ENCODE measurements at places on chromosomes 12 and 14.

GRCh38 chr12:120865098-120865497 lies 39.1 kb downstream of the SPPL3 start:
- no peak for DNase-seq

DNA sequence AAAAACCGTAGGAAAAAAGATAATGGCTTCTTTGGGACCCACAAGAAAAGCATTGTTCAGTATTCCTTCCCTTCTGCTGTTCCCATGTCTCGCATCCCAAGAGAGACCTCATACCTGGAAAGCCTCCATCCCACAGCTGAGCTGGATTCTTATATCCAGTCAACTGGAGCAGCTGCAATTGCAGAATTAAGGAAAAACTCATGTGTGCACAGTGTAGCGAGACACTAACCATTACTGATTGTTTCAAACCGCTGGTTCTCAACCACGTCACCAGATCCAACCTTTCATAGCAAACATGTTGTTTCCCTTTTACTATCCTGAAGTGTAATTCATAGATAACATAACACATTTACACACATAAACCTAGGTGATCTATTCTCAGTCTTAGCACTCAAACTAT lies 5.5 kb upstream of the RNASE10 start:
- no peak for DNase-seq

DNA sequence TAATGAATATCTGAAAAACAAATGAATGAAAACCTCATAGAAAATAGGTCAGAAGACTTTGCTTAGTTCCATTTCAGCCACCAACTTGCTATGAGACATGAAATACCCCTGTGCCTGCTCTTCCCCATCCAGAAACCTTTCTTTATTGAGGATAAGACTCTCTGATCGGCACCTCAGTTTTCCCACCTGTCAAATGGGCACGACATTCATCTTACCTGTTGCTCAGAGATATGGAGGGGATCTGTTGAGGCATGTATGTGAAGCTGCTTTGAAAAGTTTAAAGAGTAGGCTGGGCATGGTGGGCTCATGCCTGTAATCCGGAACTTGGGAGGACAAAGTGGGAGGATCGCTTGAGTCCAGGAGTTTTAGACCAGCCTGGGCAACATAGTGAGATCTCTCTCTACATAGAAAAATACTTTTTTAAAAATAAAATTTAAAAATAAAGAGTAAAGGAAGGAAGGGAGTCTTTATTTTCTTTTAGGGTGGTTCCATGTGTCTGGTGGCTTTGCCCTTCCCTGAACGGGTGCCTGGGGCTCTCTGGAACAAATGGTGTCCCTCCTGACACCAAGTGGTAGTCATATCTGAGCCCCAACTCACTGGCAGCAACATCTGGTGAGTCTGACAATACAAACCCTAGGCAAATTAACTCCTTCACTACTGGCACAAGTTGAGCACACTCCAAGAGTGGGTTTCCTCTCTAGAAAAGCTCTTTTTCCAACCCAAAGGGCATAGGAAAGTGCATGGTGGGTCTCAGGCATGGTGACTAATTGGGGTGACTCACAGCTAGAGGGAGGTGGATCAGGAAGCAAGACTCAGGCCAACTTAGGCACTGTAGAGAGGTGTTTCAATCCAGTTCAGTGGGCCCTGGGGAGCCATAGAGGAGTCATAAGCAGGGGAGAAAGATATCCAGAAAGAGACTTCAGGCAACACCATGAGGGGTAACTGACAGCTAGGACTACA lies 42.1 kb downstream of the MAP1LC3B2 start:
- no peak for DNase-seq

DNA sequence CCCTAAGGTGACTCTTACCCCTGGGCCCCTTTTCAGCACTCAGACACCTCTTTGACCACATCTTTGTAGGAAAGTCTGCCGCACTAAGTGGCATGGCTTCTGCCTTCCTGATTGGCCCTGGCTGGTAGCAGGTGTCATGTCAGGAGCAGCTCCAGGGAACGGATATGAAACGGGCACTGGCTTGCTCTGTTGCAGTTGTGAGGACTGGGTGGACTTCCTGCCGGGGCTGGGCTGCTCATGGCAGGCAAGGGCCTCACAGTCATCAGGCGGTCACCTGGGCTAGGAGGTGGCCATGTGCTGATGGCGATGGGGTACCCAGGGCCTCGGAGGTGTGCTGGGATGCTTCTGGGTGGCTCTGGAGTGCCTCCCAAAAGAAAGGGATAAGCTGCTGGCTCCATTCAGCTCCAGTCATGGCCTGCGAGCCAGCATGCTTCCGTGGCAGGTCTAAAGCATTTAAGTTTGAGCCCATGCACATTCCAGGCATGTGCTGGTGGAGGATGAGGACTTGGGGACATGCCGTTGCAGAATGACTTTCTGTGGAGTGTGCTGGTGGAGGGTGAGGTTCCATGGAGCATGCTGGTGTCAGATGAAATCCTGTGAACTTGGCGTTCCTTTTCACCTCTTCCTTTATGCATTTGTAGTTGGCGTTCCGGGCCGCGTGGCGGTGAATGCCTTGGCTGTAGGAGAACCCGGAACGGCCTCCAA lies 77.2 kb downstream of the EP400 start:
- no peak for DNase-seq

DNA sequence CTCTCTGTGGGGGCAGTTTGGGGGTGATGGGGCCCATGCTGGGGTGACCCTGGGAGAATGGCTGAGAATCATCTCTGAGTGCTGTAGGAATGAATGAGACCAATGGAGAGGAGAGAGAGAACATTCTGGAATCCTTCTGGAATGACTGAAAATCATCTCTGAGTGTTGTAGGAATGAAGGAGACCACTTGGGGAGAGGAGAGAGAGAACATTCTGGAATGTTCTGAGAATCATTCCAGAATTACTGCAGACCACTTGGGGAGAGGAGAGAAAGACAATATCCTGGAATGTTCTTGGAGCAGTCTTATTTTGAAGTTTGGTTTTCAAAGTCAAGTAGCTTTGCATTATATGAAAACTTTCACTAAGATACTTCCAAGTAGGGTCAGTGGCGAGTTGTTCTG lies 64.3 kb downstream of the ZNF664 start:
- DNase-seq, result no peak

- no peak for DNase-seq
Observed at GRCh38 chr12:47144769-47145168, 65.0 kb upstream of the AMIGO2 start.

GRCh38 chr12:45518291-45519235 lies 210.9 kb upstream of the ARID2 start:
- DNase-seq, result peak; percentile 28

DNA sequence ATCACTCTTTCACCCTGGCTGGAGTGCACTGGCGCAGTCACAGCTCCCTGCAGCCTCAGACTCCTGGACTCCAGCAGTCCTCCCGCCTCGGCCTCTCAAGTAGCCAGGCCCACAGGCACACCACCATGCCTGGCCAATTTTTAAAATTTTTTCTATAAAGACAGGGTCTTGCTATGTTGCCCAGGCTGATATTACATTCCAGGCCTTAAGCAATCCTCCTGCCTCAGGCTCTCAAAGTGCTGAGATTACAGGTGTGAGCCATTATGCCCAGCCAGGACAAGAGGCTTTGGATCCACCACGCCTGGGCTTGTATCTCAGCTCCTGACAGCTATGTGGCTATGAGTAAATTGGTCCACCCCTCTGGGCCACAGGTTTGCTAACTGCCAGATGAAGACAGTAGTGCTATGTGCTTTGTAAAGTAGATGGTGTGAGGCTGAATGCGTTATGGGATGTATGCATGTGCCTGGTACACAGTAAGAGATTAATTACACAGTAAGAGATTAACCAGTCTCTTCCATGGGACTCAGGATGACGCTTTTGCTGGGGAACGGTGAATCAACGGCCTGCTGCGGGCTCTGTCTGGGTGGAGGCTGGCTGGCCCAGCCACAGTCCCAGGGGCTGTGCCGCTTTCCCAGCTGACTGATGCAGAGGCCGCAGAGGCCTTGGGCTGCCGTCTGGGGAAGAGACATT lies 53.3 kb upstream of the NCOR2 start:
- no peak for DNase-seq

- DNase-seq, result peak; percentile 49
Observed at GRCh38 chr14:90399541-90400444, 3.0 kb downstream of the CALM1 start.

DNA sequence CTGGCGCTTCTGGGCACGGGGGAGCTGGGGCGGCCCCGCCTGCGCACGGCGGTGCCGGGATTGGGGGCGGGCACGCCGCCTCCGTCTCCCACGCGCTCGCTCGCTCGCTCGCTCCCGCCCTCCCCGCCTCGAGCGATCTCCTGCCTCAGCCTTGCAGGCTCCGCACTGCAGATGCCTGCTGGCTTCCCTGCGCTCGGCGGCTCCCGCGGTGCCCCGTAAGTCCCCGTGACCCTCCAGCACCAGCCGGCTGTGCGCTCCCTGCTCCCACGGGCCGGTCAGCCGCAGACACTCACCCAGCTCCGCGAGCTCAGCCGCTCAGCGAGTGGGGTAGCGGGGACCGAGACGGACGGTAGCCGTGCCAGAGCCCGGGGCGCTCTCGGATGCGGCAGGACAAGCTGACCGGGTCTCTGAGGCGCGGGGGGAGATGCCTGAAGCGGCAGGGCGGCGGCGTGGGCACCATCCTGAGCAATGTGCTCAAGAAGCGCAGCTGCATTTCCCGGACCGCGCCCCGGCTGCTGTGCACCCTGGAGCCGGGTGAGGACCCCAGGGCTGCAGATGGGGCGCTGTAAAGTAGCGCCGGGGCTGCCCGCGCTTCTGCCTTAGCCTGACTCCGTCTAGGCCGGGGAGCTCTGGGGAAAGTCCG lies at the start of gene TBC1D30:
Gene TBC1D30 (plus strand): TSS at position 148 of the 643 bp plus-strand sequence. CDS start 233 bp downstream, at position 381.
- DNase-seq, result peak; percentile 34

GRCh38 chr12:22016982-22017381 lies 29.0 kb upstream of the CMAS start:
- no peak for DNase-seq

DNA sequence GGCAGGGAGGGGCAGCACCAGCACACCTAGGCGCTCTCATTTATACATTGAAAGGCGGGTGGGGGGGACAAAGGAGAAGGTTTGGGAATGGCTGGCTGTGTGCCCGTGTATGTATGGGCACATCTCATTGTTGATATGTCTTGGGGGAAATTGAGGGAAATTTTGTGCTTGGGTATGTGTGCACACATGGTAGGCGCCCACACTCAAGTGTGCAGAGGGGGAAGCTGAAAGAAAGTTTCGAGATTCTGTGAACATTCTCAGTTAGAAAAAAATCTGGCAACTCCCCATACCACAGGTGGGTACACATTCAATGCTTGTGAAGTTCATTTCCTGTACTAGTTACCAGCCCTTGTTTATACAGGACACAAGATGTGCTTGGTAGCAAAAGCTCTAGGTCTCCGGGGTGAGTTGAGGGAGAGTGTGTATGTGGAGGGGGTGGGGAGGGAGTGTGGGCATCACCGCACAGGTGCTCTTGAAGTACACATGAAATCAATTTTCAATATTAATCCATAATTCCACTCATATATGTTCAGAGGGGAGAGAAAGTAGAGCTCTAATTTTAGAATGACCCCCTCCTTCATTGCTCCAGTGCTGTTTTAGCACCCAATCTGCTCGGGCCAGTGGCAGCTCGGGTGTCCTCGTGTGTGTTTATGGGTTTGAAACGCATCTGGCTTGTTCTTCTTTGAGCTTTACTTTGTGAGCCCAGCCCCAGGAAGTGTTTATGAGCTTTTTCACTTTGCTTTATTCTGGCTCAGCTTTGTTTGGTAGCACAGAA lies 286.0 kb downstream of the ZFP36L1 start:
- no peak for DNase-seq

GRCh38 chr12:71125515-71125914 lies 32.3 kb downstream of the TSPAN8 start:
- no peak for DNase-seq

DNA sequence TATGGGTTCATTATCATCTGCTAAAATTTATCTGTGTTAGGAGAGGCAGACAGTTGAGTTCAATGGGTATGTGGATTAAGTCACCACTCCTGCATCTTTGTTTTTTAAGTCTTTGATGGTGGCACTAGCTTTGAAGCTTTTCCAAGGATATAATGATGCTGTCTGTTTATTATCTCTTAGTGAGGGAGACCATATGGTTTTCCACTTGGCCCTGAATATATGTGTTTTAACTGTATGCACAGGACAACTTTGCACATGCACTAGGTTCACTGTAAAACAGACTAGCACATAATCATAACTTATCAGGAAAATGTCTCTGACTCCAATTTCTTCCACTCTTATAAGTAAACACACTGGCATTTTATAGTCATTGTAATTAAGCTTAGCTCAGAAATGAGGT lies 8.9 kb downstream of the OR6C74 start:
- DNase-seq, result no peak

DNA sequence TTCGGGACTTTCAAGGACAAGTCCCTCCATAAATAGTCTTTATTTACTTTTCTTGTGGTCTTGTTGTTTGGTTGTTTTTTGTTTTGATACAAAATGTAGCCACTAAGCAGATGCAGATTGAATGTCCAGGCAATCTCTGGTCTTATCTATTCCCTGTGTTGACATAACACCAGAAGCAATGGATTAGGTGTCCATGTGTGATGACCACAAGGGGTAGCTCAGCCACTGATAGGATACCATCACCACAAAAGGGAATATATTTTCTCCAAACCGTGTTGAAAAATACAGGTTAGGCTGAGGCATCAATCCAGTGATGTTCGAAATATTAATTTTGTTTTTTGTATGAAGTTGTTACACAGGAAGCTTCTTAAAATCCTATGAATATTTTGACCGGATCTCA lies 196.3 kb downstream of the EPS8 start:
- DNase-seq, result no peak

DNA sequence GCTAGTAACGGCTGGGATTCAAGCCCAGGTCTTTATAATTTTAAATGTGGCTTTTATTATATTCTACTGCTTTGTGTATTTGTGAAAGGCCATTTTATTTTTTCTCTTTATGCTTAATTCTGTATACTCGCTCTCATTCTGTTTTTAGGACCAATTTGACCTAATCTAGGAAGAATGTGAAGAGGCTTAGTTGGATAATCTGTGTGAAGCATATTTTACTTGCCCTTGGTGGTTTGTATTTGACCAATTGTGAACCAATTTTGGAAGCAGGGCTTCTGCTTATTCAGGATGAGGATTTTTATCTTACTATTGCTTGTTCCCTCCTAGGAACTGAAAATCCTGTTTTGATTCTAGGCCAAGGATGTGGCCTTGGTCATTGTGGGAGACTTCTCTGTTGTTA lies 113.1 kb downstream of the TTC6 start:
- DNase-seq, result no peak

GRCh38 chr12:24861766-24862540 lies 86.9 kb downstream of the BCAT1 start:
- no peak for DNase-seq

DNA sequence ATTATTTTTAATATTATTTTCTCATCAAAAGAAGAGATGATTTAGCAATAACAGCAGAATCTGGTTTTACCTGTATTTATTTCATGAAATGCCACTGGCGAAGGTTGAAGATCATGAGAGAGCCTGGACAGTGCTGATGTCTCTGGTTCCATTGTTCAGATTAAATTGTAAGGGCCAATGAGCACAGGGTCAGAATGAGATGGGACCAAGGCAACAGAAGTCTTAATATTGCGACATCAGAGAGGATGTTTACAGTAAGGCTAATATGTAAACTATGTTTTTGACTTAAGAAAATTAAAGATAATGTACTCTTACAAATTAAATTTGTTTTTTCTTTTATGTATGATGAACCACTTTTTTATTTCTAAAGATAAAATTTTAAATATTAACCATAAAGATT lies 35.2 kb upstream of the KLRD1 start:
- DNase-seq, result no peak

- DNase-seq, result no peak
Observed at GRCh38 chr14:66790101-66790500, 282.2 kb downstream of the GPHN start.
